ENCODE measurements at places on chromosomes 6 and 20.
A peak's percentile ranks its signal among the peaks of the same experiment; 100 is the strongest.

DNA sequence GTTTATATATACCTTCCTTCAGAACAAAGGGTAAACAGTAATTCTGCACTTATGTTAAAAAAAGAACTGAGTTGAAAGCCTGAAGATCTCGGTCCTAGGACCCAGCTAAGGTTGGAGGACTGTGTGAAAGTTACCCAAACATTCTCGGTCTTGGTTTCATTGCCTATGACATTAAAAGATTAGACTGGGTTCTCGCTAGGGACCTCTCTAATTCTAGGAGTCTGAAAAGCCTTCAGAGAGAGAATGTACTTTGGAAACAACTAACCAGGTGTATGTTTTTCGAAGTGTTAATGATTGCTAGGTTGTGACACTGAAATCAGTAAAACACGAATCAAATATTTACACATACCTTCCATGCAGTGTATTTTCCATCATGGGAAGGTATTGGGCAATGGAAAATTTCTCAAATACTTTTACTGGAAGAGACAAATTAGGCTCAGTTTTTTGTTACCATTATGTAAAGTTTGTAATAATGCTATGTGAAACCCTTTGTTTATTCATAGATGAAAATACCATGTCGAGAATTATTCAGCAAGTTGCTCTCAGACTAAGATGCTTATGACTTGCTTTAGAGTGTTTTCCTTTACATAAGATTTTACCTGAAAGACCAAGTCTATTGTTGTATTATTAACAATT, 113.7 kb upstream of the LOC128125822 start:
- no peak for DNase-seq

- DNase-seq, result no peak
These were observed 2.1 kb downstream of the TSPYL4 start for GRCh38 chr6:116251568-116252384.

- no peak for DNase-seq
These were observed 33.9 kb downstream of the CCN2 start for GRCh38 chr6:131917318-131917717.

DNA sequence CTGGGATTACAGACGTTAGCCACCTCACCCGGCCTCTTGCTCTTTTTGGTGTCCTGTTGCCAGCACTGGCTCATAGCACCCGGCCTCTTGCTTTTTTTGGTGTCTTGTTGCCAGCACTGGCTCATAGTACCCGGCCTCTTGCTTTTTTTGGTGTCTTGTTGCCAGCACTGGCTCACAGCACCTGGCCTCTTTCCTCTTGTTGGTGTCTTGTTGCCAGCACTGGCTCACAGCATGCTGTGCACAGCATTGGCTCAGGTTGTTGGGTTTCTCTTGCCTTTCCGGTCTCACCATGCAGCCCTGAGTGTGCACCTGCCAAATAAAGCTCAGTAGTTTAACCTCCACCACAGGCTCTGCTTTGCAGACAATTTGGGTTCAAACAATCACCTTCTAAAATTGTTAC, 208.2 kb downstream of the THBS2 start:
- no peak for DNase-seq

- no peak for DNase-seq
These were observed 27.1 kb downstream of the ID4 start for GRCh38 chr6:19864285-19864684.

- DNase-seq, result no peak
These were observed 444.8 kb downstream of the MAFB start for GRCh38 chr20:40244286-40244685.

GRCh38 chr6:25942561-25943147, 12.2 kb upstream of the SLC17A2 start:
- peak; percentile 40 for DNase-seq

GRCh38 chr6:90078513-90079289, 184.4 kb downstream of the GJA10 start:
- no peak for DNase-seq

DNA sequence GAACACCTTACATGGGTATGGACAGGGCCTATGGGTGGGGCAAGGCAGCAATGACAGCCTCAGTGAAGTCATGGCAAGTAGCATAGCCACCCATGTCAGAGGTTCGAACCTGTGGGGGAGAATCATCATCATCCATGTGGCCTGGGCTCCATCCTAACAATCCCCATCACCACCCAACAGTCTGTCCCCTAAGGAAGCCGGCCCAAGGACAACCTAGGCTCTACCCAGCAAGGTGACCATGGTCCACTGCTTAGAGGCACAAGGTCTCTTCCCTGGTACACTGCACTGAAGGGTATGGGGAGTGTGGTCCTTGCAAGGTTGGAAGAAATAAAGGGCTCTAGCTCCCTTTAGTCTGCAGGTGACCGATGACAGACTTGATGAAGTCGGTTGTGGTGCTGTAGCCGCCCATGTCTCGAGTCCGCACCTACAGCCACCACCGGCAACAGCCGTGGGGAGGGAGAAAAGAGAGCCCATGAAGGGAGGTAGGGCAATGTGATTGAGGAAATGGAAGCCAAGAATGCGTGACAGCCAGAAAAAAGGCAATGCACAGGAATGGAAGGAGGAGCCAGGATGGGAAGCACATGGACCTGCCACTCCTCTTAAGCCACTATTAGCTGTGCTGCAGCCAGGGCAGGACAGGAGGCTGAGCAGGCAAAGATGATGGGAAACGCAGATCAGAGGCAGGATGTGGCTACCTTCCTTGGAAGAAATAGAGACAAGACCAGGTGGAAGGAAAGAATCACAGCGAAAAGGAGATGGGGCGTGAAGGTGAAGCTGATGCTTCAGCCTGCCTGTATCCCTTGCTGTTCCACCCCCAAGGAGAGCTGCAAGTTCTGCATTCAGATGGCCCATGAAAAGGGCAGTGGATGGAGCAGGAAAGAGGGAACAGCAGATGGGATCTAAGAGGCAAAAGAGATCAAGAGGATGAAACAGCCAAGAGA, 5.3 kb downstream of the IDH3B start:
- no peak for DNase-seq

DNA sequence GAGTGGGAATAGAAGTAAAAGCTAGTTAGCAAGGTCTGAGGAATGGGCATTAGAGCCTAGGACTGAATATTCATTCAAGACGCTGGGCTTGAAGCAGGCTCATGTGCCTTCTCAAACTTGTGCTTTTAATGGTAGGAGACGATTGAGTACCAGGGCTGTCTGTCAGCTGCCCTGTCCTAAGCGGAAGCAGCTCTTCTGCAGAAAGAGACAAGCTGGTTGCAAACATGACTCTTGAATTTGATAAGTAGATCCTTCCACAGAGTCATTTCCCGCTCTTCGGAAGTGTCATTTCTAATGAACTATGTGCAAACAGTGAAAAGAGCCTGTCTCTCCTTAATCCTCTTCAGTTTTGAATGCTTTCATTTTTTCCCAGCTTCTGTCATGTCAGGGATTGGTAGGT, 176.4 kb downstream of the TFAP2B start:
- DNase-seq, result no peak

- no peak for DNase-seq
These were observed 26.2 kb upstream of the FOXP4 start for GRCh38 chr6:41519745-41520699.

GRCh38 chr20:15076785-15077184, 739.4 kb upstream of the FLRT3 start:
- DNase-seq, result no peak

DNA sequence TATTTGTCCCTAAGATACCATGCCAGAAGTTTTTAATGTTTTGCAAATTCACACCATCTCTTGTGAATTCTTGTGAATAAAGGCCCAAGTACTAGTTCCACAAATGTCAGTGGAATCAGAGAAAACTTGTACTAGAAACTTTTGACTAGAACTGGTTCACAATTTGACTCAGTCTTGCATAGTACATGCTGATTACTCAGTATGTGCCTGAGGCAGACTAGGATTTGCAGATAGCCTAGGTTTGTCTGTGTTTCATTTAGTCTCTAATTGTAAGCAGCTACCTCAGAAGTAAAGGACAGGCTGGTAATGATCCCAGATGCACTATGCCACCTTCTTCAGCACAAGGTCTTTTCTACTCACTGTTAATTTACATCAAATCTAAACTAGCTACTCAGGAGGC, 34.2 kb upstream of the GSTA4 start:
- no peak for DNase-seq

DNA sequence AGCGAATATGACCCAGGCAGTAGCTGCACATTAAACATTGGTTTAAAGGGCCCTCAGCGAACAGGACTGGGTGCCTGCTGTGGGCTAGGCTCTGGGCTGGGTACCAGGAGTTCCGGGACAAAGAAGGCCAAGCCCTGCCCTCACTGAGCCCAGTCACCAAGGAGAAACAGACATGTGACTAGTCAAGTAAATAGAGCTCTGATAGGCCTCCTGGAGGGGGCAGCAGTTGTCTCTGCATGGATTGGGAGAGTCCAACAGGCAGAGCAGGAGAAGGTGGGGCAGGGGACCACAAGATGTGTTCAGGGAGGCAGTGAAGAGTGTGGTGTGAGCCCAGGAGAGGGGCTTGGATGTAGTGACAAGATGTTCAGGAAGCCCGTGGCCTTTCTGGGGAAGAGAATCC, 3.1 kb downstream of the HM13 start:
- no peak for DNase-seq

GRCh38 chr6:116877743-116878142, 701 bp downstream of the RFX6 start:
- DNase-seq, result peak; percentile 26

DNA sequence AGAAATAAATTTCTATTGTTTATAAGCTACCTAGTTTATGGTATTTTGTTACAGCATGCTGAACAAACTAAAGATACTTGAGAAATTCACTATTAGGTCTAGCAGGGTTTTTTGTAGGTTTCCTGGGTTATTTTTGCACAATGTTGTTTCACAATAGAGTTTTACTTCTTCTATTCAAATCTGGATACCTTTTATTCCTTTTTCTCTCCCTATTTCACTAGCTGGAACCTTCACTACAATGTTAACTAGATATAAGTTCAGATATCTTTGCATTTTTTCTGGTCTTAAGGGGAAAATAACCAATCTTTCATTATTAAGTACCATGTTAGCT, 237.7 kb upstream of the CITED2 start:
- DNase-seq, result no peak

GRCh38 chr6:53672237-53672636, 6.7 kb upstream of the KLHL31 start:
- DNase-seq, result no peak

DNA sequence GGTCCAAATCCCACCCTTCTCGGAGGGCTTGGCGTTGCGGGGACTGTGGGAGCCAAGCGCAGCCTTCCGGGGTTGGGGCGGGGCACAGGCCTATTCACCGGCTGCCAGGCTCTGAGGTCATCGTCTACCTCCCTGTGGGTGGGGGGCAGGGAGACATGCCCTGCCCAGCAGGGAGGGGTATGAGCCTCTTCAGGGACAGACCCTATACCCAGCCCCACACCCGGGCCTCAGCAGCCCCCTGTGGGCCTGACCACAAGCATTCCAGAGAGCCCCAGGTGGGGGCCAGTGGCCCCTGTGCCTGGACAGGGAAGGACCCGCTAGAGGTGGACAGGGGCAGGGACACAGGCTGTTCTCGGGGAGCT, 11.6 kb downstream of the LAMA5 start:
- no peak for DNase-seq

- DNase-seq, result no peak
These were observed 1.2 kb downstream of the ZNF831 start for GRCh38 chr20:59164686-59165391.

DNA sequence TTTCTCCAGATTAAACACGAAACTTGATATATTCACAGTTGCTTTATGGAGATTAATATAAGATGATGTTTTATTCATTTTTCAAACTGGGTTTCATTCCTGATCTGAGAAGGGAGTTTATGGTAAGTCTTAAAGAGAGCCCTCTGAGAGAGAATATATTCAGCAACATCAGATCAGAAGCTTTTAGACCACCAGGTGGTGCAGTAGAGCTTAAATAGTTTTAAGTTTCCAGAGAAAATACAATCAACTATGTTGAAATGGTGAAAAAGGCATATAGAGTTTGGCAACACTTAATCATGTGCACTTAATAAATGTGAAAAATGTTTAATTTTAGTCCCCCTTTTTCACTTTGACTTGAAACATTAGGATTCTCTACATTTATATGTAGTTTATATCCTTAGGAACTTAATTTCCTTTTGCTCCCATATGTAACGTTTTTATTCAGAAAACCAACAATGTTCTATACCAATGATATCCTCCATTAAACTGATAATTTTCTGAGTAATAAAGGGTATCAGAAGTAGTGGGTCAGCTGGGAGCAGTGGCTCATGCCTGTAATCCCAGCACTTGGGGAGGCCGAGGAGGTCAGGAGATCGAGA, 86.4 kb upstream of the CLDN20 start:
- DNase-seq, result no peak

DNA sequence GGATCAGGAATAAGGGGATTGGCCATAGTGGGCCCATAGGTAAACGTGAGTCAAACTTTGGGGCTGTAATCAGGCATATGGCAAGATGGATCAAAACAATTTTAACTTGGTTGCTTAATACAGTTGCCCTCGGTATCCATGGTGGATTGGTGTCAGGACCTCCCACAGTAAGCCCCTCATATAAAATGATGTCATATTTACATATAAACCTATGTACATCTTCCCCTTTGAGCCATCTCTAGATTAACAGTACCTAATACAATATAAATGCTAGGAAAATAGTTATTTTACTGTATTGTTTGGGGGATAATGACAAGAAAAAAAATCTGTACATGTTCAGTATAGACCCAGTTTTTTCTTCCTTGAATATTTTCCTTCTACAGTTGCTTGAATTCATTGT, 7.4 kb upstream of the ACAT2 start:
- no peak for DNase-seq

DNA sequence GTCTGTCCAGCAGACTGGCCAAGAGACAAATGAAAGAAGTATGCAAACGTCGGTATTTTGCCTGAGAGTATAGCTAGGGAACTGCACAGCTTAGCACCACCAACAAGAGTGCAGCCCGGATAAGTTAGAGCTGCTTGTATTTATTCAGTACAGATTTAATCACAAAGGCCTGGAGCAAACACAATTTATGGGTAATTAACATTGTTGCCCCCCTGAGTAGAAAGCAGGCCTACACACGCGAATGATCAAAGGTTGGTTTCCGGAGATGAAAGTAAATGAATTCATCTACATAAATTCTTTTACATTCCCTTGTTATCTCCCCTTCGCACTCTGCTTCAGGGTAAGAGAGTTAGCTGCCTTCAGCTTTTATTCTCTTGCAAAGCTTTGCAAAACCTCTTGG, 24.7 kb upstream of the CRISP1 start:
- no peak for DNase-seq

GRCh38 chr6:25596928-25597818, 54.8 kb upstream of the SCGN start:
- DNase-seq, result no peak

GRCh38 chr6:146503096-146503495, 40.5 kb upstream of the RAB32 start:
- DNase-seq, result no peak

Data from GM20000 (cell line).